ENCODE measurements at places on chromosomes 2 and 18. TPM values are rescaled to one million over a fixed set of nuclear protein-coding genes. Genes with fewer than 3 reads are reported as not detected.

DNA sequence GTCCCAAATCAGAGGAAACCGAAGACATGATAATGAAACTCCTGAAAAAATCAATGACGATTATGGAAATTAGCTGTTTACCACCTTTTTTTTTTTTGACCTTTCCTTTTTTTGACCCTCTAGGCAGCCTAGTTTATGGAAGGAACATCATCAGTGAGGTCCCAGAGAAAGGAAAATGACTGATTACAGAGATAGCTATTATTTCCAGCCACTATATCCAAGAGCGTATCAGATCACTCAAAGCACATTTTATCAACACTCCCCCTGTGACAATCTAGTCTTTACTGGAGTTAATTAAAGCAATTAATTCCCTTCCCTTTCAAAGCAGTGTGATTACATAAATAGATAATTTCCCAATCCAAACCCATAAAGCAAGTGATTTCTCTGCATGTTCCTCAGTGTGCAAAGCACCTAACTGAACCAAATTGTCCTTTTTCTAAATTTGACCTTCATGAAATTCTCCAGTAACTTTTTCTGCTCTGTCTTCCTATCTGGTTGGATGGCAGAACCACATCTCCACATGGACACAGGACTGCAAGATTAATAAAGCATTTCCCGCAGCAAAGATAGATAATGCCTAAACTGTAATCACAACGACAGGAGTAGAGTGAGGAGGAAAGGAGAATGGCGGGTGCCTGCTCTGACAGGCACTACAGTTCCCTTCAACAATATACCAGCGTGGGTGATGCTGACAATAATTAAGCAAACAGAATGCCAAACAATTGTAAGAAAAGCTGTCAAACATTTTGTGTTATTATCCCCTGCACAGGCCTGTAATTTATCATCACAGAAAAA, 194.4 kb downstream of the SLC8A1 start:
- no peaks in the 10 kb centered on the region for H3K27me3 ChIP-seq
- DNase-seq: no peak
- H3K4me1 ChIP-seq: no peaks in the 10 kb centered on the region
- no peaks in the 10 kb centered on the region for H3K36me3 ChIP-seq
- no peak overlapping the region for H3K27ac ChIP-seq

The THSD7B gene
- 0.19 TPM for total RNA-seq

The HAAO gene
- 3.5 TPM for total RNA-seq

The MFF gene
- 94.2 TPM for total RNA-seq

DNA sequence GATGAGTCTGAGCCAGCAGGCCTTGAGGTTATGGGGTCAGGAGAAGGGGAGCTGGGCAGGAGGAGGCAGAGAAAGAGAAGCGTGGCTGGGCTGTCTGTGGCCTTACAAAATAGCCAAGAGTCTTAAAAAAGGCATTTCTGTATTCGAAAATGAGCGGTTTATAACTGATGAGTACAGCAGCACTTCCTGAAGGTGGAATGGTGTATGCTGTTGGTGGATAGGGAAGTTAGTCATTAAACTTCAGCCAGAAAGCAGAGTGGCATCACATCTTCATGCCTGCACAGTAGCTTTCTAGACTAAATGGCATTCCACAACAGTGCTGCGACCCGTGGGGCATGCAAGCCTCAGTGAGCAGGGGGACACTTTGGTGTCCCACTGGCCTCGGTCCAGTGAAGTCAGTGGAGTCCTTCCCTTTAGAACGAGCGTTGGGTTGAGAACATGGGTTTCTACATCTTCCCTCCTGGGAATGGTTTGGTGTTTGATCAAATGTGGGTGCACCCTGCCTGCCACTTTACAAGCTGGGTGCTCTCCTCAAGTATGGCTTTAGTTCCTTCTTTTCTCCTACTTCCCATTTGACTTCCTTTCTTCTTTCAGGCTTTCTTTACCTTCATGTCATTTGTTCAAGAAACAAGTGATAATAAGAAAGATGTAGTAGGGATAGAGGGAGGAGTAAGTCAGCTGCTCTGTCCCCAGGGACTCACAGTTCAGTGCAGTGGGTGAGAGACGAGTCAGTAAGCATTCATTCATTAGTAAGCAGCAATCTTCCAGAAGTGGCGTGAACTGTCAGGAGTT, 96.3 kb downstream of the ARMC9 start:
- peak overlapping the region; percentile 14 for H3K27ac ChIP-seq
- no peak for DNase-seq
- peaks cover 1% of the 10 kb centered on the region for H3K36me3 ChIP-seq
- no peaks in the 10 kb centered on the region for H3K27me3 ChIP-seq
- H3K4me1 ChIP-seq: peaks cover 17% of the 10 kb centered on the region
- no peak overlapping the region for H3K4me3 ChIP-seq

The C2orf66 gene
- 0.23 TPM for total RNA-seq

- H3K36me3 ChIP-seq: peaks cover 12% of the 10 kb centered on the region
- H3K27me3 ChIP-seq: no peaks in the 10 kb centered on the region
- no peak overlapping the region for H3K4me3 ChIP-seq
- no peaks in the 10 kb centered on the region for H3K4me1 ChIP-seq
- no peak for DNase-seq
Measured at GRCh38 chr18:6994056-6994770, 123.4 kb downstream of the LAMA1 start.

- no peak overlapping the region for H3K4me3 ChIP-seq
- H3K36me3 ChIP-seq: no peaks in the 10 kb centered on the region
- DNase-seq: no peak
- no peaks in the 10 kb centered on the region for H3K27me3 ChIP-seq
Measured at GRCh38 chr2:2808551-2809058, 477.5 kb upstream of the MYT1L start.

DNA sequence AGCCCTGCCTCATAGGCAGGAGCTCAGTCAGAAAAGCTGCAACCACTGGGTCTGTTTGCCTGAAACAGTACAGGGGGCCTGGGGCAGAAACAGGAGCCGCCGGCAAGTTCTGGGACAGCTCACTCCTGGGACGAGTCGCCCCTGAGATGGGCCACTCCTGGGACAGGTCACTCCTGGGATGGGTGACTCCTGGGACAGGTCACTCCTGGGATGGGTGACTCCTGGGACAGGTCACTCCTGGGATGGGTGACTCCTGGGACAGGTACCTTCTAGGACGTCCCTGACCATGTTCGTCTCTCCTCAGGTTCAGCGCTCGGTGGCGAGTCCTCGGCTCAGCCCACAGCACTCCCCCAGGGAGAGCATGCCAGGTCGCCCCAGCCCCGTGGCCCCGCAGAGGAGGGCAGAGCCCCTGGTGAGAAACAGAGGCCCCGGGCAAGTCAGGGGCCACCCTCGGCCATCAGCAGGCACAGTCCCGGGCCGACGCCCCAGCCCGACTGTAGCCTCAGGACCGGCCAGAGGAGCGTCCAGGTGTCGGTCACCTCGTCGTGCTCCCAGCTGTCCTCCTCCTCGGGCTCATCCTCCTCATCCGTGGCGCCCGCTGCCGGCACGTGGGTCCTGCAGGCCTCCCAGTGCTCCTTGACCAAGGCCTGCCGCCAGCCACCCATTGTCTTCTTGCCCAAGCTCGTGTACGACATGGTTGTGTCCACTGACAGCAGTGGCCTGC, 51.8 kb downstream of the NTSR2 start:
- H3K4me1 ChIP-seq: no peaks in the 10 kb centered on the region
- no peak overlapping the region for H3K4me3 ChIP-seq
- H3K27me3 ChIP-seq: no peaks in the 10 kb centered on the region
- H3K27ac ChIP-seq: no peak overlapping the region

Measured in neural crest cell (in vitro differentiated cells).